ENCODE measurements at places on chromosomes 5 and 9.

DNA sequence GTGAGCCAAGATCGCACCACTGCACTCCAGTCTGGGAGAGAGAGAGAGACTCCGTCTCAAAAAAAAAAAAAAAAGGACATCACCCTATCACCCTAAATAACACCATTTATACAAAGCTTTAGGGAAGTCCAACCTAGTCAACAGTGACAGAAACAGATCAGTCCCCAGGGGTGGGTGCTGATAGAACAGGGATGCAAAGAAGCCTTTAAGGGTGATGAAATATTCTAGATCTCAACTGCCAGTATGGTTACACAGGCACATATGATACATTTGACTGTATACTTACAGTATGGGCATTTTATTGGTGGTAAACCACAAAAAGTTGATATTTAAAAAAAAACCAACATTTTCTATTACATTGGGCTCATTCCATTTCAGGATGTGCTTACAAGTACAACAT, 4.8 kb downstream of the RETREG1 start:
- DNase-seq: no peak

DNA sequence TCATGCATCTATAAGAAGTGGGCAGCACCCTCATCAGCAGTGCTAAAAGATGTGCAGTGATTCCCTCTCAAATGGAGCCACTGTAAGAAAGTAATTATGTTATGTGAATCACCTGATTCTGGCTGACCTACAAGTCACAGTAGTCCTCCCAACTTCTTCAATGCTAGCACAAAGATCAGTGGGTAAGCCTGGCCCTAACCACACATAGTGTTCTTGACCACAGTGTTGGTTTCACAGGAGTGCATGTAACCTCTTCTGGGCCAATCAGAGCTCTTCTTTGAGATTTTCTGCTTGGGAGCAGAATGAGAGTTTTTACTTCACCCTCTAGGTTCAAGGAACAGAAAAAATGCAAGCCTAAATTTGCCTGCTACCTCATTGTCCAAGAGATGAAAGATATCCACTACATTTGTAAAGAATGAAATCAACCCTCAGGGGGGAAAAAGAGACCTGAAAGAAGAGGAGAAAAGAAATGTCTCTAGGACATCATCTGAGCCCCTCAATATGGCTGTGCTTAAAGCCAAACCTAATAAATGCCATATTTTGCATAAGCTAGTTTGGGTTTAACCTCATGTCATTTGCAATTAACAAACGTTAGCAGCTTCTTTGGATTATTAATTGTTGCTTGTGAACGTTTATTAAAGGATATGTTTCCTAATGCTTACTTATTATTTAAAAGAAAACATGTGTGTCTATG, 65.3 kb upstream of the ADRB2 start:
- DNase-seq: peak; percentile 45

- peak; percentile 23 for DNase-seq
Measured at GRCh38 chr9:133238272-133238850, 29.3 kb upstream of the OBP2B start.

- DNase-seq: peak; percentile 17
Measured at GRCh38 chr9:86034863-86035734, 64.3 kb downstream of the GOLM1 start.

DNA sequence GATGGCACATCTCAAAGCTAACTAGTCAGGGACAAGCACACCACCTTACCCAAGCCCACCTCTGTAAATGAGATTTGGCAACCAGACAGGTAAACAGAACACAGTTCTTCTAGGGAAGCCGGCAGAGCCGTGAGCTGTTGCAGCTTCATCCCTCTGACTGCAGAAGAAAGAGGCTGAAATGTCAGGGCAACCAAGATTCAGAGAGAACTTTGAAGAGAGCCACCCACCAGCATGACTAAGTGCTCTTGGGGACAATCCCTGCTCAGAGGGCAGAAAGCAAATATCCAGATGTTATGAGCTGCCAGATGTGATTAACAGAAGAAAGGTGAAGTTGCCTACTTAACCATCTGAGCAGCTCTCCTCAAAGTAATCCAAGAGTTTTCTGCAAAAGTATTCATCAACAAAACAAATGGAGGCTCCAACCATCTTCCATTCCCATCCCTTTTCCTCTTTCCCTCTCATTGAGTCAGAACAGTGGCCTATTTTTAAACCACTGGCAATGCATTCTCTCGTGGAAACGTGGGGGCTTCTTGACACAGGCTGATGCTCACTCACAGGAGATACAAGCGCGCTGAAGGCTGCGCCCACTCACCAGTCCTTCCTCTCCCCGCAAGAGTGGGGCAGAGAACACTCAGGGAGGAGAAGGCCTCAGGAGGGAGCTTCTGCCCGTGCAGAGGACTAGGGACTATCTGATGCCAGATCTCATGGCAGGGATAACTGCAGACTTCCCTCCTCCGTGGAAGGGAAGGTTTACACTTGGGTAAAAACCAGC, 57.1 kb downstream of the SLIT3 start:
- DNase-seq: no peak

GRCh38 chr9:7668541-7668940, 131.0 kb downstream of the DMAC1 start:
- no peak for DNase-seq

All from activated CD4-positive, alpha-beta T cell treated with anti-CD3 and anti-CD28 coated beads, Interleukin-2, amount 50 U/mL, for 16 hours (primary cell).